ENCODE measurements at places on chromosomes 3 and 15.

DNA sequence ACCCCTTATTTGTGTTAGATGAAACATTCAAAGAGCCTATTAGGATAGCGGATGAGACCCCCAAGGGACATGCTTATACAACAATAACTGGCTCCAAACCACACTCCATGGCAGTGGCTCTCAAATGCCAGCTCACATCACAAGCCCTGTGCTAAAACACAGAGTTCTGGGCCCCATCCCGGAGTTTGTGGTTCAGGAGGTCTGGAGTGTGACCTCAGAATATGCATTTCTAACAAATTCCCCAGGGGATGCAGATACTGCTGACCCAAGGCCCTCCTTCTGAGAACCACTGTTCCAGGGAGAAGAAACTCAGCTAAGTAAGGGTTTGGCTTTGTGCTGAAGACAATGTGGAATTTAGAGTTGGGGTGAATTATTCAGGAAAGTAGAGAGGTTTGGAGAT is 3.6 kb downstream of the CCRL2 start:
- no peaks in the 10 kb centered on the region for H3K27me3 ChIP-seq
- no peak for DNase-seq
- H3K27ac ChIP-seq = no peak overlapping the region
- H3K36me3 ChIP-seq = no peaks in the 10 kb centered on the region
- H3K4me3 ChIP-seq = no peak overlapping the region

- H3K36me3 ChIP-seq = no peaks in the 10 kb centered on the region
- DNase-seq = no peak
- no peaks in the 10 kb centered on the region for H3K4me1 ChIP-seq
Measured at GRCh38 chr3:196144383-196145105, 62.7 kb upstream of the TFRC start.

GRCh38 chr3:50358355-50358910 is 888 bp downstream of the TMEM115 start:
- DNase-seq = no peak
- H3K27me3 ChIP-seq = no peaks in the 10 kb centered on the region
- H3K27ac ChIP-seq = peak overlapping the region; percentile 85
- peaks cover 35% of the 10 kb centered on the region for H3K4me1 ChIP-seq

DNA sequence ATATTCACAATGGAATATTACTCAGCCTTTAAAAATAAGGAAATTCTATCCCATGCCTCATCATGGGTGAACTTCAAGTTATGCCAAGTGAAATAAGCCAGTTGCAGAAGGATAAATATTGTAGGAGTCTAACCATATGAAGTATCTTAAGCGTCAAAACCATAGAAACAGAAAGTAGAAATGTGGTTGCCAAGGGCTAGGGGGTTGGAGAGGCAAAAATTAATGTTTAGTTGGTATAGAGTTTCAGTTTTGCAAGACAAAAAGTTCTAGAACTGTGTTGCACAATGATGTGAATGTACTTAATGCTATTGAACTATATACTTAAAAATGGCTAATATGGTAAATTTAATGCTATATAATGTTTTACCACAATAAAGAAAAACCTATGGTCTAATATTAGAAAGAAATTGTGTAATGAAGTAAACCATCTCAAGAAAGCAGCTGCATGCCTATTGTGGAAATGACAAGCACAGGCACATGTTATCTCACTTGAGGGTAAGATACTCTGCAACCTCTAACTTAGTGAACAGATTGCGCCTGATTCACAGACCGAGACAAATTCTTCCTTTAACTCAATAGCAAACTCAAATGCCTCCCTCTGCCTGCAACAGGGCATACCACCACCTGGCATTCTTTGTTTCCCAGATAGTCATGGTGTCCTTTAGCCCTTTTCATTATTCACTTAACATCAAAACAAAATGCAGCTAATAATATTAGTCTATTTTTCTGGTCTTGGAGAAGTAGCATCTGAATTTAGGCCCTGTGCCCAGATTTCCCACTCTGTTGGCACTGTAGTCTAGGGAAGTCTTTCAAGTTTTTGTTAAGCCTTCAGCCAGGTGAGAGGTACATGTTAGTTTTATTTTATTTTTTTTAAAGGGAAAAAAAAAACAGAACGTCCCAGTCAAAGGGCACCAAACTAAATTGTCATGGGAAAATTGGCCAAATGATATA is 80.2 kb upstream of the ACP3 start:
- peaks cover 11% of the 10 kb centered on the region for H3K4me1 ChIP-seq
- no peak for DNase-seq
- no peak overlapping the region for H3K4me3 ChIP-seq
- no peaks in the 10 kb centered on the region for H3K27me3 ChIP-seq
- no peaks in the 10 kb centered on the region for H3K36me3 ChIP-seq

DNA sequence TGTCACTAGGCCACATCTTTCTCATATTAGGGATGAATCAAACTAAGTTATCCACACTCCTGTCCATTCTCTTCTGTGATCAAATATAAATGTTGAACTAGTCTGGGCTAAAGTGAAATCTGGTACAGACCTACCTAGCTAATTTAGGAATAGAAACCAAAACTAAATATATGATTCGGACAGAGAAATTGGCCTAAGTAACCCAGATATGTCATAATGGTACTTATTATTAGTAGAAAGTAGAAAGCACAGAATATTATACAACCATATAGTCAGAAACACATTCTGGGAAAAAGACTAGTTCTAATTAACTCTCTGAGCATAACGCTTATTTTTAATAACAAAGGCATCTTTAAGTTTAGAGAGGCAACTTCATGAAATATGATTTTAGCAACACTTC is 389.0 kb downstream of the LSAMP start:
- H3K4me3 ChIP-seq = no peak overlapping the region
- no peaks in the 10 kb centered on the region for H3K36me3 ChIP-seq
- DNase-seq = no peak

GRCh38 chr3:123138839-123139444 is 62.8 kb upstream of the SEC22A start:
- H3K4me3 ChIP-seq = no peak overlapping the region
- peaks cover 7% of the 10 kb centered on the region for H3K4me1 ChIP-seq
- no peaks in the 10 kb centered on the region for H3K36me3 ChIP-seq
- no peak overlapping the region for H3K27ac ChIP-seq
- DNase-seq = no peak

DNA sequence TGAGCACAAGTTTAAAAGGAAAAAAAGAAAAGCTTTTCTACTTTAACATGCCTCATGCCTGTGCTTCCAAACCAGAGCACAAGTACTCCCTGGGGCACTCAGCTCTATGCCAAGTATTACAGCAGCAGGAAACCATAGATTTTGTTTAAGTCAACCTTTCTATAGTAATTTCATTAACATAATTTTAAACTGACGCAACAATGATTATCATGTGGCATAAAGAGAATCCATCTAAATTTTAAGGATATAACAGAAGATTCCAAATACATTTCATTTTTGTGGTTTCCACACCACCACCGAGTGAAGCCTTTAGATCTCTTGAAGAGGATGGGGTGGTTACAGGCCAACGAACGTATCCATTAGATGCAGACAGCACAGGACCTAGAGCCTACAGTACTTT is 112.1 kb downstream of the TNIK start:
- H3K27me3 ChIP-seq = no peaks in the 10 kb centered on the region
- H3K4me1 ChIP-seq = peaks cover 6% of the 10 kb centered on the region
- no peaks in the 10 kb centered on the region for H3K36me3 ChIP-seq

DNA sequence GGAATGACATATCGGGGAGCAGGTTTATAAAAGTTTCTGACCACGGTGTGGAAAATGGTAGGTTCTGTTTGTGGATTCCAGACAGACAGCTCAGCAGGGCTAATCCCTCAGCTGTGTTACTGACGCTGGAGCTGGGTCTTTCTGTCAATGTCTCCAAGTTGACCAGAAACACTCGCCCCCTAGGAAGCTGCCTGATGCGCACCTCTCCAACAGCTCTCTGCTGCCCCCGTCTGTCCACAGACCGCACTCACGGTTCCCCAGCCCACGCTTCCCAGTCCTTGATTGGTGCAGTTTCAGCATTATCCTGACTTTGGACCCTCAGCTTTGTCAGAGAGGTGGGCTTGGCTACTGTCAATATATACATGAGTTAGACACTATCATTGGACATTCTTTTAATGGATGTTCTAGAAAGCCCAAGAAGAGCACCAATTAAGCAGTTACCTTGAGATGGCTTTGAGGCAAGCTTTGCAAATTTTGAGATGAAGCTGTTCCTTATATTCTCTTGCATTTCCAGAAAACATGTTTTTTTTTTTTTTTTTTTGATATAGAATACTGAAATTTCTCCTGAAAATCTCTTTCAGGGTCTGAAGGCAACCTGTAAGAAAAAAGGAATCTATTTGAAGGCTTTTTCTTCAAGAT is 98.9 kb upstream of the TBC1D5 start:
- no peaks in the 10 kb centered on the region for H3K27me3 ChIP-seq
- no peak overlapping the region for H3K27ac ChIP-seq
- DNase-seq = peak; percentile 82
- no peaks in the 10 kb centered on the region for H3K4me1 ChIP-seq
- no peaks in the 10 kb centered on the region for H3K36me3 ChIP-seq

- no peaks in the 10 kb centered on the region for H3K36me3 ChIP-seq
- H3K27ac ChIP-seq = no peak overlapping the region
- H3K27me3 ChIP-seq = no peaks in the 10 kb centered on the region
Measured at GRCh38 chr3:50632450-50632849, 15.5 kb downstream of the MAPKAPK3 start.

- no peaks in the 10 kb centered on the region for H3K4me1 ChIP-seq
- no peaks in the 10 kb centered on the region for H3K27me3 ChIP-seq
- no peaks in the 10 kb centered on the region for H3K36me3 ChIP-seq
- H3K27ac ChIP-seq = no peak overlapping the region
Measured at GRCh38 chr15:44159492-44159891, 35.6 kb downstream of the FRMD5 start.

DNA sequence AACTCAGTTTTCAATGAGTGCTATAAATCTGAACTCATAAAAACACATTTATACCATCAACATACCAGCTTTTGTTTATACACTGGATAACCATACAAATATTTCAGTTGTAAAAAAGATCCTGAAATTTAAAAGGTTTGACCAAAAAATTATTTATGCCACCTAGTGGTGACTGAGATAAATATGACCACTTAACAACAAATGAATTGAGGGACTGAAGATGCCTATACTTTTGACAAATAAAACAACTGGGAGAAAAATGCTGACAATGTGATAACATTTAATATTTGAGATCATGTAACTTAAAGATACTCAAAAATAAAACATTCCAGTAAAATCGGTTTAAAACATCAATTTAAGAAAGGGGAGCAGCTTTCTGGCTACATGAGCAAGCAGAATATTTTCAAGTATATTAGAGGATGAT is 30.4 kb downstream of the ATG3 start:
- no peaks in the 10 kb centered on the region for H3K27me3 ChIP-seq
- no peaks in the 10 kb centered on the region for H3K4me1 ChIP-seq
- H3K36me3 ChIP-seq = no peaks in the 10 kb centered on the region
- H3K4me3 ChIP-seq = no peak overlapping the region
- H3K27ac ChIP-seq = no peak overlapping the region

DNA sequence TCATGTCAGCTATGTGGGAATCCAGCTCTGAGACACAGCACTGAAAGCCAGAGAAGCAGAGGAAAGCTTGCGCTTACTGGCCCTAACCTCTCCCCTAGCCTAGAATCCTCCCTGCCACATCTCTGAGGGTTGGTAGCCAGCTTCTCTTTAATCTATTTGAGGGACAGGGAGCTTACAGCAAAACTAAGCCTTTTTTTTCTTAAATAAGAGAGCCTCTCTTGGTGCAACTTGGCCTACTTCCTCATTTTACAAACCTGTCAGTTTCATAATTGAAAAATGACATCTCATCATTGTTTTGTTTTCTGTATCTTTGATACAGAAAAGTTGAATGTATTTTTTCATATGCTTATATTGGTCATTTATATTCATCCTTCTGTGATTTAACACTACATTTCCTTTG is 193.9 kb downstream of the ZNF621 start:
- H3K4me3 ChIP-seq = no peak overlapping the region
- no peak for DNase-seq
- H3K36me3 ChIP-seq = no peaks in the 10 kb centered on the region
- no peak overlapping the region for H3K27ac ChIP-seq
- H3K4me1 ChIP-seq = no peaks in the 10 kb centered on the region

- no peaks in the 10 kb centered on the region for H3K36me3 ChIP-seq
- no peaks in the 10 kb centered on the region for H3K27me3 ChIP-seq
- peaks cover 16% of the 10 kb centered on the region for H3K4me1 ChIP-seq
- no peak overlapping the region for H3K27ac ChIP-seq
- H3K4me3 ChIP-seq = no peak overlapping the region
Measured at GRCh38 chr3:131388490-131388799, 6.9 kb downstream of the NUDT16 start.

DNA sequence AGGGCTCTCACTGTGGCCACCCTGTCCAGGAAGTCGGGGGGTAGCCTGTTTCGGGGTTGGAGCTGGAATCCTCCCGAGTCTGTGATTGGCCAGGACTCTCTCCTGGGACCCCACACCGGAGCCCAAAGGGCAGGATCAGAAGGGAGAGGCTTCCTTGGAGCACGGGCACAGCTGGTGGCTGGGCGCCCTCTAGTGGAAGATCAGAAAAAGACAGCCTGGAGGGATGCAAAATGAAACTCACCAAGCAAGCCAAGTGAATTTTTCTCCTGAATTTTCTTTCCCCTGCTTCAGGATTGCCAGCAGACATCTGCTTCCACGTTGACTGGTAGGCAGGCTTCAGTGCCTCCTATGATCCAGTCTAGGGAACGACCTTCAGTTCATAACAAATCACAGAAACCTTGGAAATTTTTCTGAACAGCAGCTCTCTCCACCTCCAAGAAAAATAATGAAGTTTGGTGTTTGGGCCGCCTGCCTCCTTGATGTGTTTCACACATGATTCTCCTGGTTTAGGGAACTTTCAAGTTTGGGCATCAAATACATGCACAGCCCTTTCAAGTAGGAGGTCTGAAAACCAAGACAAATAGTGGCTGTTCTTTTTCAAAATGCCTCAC is 224.6 kb downstream of the VPS13C start:
- H3K4me1 ChIP-seq = no peaks in the 10 kb centered on the region
- no peak overlapping the region for H3K4me3 ChIP-seq
- H3K27me3 ChIP-seq = no peaks in the 10 kb centered on the region
- H3K27ac ChIP-seq = no peak overlapping the region

GRCh38 chr15:66760968-66761725 is 59.1 kb downstream of the SMAD6 start:
- no peaks in the 10 kb centered on the region for H3K36me3 ChIP-seq
- H3K27me3 ChIP-seq = no peaks in the 10 kb centered on the region
- H3K4me3 ChIP-seq = no peak overlapping the region

DNA sequence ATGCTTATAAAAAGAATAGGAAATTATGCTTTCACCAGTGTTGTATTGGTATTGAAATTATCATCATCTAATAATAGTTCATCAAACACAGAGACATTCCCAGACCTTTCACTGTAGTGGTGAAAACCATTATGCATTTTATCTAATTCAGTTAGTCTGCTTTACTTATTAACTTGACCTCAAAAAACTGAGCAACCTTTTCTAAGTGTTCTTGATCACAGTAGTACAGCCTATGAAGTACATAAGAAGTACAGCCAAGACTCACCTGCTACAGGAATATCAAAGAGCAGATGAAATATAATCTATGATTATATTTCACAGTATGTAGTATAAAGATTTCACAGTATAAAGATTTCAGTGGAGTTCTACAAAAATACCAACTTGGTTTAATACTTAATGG is 75.2 kb downstream of the FILIP1L start:
- no peak for DNase-seq
- no peaks in the 10 kb centered on the region for H3K36me3 ChIP-seq
- peaks cover 34% of the 10 kb centered on the region for H3K4me1 ChIP-seq
- no peak overlapping the region for H3K27ac ChIP-seq
- H3K4me3 ChIP-seq = no peak overlapping the region

Data from testis (tissue), 5 donors.